ENCODE measurements at places on chromosomes 6 and 20.

DNA sequence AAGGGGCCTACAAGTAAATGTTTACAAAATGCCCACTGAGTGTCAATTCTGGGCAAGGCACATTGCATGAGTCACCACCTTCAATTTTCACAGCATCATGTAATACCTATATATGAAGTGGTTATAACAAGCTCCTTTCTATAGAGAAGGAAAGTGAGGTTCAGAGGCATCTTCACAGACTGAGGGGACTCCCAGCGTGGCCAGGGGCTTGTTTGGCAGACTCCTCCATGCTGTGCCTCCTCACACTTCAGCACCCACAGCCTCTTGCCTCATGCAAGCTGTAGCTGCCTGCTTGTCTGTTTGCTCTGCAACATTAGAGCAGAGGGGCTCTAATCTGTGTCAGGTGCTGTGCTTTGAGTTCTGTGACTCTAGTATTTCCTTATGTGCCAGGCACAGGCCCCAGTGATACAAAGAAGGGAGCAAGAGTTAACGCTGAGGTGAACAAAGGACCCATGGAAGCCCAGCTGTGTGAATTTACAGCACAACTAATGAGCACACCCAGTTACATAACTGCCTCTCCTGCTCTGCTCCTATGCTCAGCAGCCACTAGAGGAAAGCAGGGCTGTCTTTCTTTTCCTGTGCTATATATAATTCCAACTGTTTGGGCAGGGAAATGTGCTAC lies 72.3 kb downstream of the ZHX3 start:
- no peak for DNase-seq

- DNase-seq: peak; percentile 67
These were observed 31.8 kb downstream of the SUN5 start for GRCh38 chr20:32972181-32973076.

- DNase-seq: no peak
These were observed 60.8 kb downstream of the LAMA4 start for GRCh38 chr6:112193535-112194051.

- DNase-seq: no peak
These were observed 4.8 kb upstream of the ATXN1 start for GRCh38 chr6:16766043-16766536.

GRCh38 chr6:38687043-38687353 lies 15.9 kb downstream of the GLO1 start:
- no peak for DNase-seq
